HL-60 (cell line): ENCODE measurements at places on chromosomes 1 and 21.

DNA sequence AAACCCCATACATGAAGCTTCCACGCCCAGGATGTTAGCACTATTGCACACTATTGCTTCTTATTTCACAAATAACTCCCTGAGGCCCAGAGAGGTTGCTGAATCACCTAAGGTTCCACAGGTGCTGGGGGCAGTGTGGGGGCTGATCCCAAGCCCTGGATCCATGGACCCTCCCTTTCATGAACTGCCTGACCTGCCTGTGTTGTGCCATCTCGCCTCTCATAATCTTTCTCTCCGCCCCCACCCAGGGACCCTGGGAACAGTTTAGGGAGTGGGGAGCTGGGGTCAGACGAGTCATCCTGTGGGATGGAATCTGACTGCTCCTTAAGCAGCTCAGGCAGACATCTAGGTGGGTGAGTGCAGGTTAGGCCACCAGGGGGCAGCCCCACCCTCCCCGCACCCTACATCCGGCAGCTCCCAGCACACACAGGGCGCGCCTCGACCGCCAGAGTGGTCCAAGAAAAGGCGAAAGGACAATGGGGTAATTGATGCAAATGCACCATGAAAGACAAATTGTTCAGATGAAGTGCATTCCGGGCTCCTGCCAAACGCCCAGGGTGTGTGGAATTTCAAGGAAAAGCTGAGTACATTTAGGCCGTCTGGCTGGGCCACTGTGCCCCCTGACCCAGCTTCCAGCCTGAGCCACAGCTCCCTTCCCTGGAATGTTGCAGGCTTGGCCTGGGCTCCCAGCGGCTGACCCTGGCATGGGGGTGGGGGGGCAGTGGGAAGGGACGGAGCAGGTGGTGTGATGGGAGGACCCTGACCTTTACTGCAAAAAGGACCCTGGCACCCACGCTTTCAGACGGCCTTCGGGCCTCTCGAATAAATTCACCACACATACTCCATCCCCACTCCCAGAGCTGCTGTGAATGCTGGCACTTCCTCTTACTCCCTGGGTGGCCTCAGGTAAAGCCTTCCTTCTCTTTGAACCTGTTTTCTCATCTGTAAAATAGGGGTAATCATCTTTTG lies 20.8 kb downstream of the PHLDA3 start:
- no peak for DNase-seq

DNA sequence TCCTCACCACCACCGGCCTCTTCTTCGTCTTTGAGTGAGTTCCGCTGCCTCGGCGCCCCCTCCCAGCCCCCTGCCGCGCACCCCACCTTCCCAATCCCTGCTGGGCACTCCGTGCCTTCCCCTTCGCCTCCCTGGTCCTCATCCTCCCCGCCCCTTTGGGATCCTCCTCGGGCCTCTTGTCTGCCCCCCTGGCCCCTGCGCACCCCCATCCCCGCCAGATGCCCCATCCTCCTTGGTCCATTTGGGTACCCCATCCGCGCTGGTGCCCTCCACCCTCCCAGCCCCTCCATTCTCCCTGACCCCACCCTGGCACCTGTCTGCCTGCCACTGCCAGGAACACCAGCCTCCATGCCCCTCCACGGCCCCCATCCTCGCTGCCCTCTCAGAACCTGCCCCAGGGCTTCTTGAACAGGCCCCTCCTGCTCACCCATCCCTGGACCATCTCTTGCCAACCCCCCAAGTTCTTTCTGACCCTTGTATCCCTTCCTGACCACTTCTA lies 667 bp downstream of the ZDHHC18 start:
- no peak for DNase-seq

- DNase-seq = peak; percentile 51
These were observed 23.6 kb upstream of the ABCB10 start for GRCh38 chr1:229582011-229582694.

GRCh38 chr1:22315315-22316078 lies 136.2 kb upstream of the ZBTB40 start:
- no peak for DNase-seq

- DNase-seq = no peak
These were observed 225.2 kb upstream of the TNR start for GRCh38 chr1:175968486-175969172.

DNA sequence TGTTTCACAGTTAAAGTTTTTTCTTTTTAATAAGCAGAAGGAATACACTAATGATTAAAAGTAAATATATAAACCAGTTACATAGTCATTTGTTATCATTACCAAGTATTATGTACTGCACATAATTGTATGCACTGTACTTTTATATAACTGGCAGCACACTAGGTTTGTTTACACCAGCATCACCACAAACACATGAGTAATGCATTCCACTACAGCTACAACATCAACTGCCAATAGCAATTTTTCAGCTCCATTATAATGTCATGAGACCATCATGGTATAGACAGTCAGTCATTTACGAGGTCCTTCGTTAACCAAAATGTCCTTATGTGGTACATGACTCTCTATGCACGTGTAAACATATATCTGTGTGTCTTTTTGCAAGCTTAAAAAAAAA lies 35.2 kb downstream of the SCYL3 start:
- no peak for DNase-seq

DNA sequence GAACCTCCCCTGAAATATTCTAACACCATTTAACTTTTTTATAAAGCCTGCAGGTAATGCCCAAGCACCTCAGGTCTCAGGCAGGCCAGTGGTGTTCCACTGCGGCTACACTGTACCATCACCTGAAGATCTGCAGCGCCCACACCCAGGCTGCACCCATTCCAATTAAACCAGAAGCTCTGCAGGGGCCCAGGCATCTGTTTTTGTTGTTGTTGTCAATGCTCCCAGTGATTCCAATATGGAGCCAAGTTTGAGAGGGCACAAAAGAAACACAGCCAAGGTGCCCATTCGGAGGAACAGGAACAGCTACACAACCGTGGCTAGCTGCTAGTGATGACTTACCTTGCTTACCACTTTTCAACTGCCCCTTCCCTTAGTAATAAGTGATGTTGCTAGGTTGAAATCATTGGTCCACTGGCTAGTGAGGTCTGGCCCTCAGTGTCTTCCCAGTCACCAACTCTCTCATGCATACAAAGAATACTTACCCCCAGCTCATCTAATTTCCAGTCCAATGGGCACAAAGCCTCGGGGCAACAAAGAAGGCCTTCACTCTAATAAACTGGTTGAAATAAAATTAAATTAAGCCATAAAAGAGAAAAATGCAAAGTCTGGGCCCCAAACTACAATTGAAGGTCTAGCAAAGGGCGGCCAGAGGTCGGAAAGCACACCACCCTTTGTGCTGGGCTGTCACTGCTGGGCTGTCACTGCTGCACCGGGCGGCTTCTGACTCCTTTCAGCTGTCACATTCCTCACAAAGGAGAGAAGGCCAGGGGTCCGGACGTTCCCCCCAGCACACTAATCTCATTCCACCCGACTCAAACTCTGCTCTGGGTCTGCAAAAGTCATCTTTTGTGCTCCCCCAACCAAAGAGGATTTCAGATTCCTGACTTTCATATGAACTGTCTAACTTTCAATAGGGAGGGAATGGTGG lies 34.9 kb downstream of the SIPA1L2 start:
- DNase-seq = no peak

DNA sequence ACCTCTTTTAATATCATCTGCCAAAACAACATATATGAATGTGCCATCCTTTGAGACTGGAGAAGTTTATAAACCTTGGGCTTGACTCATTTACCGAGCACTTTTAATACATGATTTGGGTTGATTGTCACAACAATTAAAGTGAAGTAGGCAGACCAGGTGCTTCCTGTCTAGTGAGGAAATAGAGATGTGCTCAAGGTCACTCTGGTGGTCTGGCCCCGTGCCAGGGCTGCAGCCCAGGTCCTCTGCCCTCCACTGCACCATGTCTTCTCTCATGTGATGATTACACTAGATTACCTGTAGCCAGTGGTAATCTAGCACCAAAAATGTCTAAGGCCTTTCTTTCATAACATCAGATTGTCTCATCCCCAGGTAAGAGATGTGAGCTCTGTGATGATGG lies 61.8 kb upstream of the LAMC2 start:
- no peak for DNase-seq

GRCh38 chr1:176531921-176532897 lies 69.2 kb downstream of the PAPPA2 start:
- no peak for DNase-seq

GRCh38 chr1:39195166-39196111 lies 9.1 kb upstream of the MACF1 start:
- DNase-seq = no peak

GRCh38 chr1:47477595-47478080 lies 39.8 kb downstream of the FOXD2 start:
- DNase-seq = no peak

GRCh38 chr1:39196244-39197215 lies 8.0 kb upstream of the MACF1 start:
- DNase-seq = no peak

DNA sequence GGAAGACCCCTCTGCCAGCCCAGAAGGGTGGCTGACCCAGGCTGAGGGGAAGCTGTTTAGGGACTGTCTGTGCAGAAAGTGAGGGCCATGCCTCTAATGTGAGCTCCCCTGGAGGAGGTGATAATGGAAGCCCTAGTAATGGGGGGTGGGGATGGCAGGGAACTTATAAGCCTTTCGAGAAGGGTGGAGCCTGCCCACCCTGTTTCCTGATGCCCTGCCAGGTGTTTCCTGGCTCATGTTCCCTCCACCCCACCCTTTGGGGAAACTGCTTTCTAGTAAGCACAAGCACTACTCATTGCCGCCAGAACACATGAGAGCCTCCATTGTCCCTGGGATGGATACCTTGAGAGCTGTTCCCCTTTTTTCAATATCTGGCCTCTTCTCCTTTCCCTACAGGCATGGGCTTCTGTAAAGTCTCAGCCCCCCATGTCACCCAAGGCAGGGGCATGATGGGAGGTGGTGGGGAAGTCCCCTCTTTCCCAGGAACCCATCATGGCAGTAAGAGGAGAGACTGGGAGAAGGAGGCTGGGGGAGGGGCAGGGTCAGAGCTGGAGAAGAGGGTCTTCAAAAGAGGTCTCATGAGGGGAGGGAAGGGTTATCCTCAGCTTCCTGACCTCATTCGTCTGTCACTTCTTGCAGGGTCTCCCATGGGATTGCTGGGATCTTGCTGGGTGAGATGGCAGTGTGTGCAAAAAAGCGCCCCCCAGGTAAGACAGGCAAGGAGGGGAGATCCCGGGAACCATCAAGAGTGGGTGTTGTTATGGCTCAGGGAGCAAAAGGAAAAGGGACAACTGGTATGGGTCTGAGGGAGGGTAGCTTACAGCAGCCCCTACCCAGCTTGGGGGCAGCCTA lies 2.4 kb downstream of the ATP8B2 start:
- no peak for DNase-seq
